ENCODE measurements at places on chromosomes 3 and 15.

GRCh38 chr3:36269274-36269673 lies 111.0 kb upstream of the STAC start:
- H3K27ac ChIP-seq = no peak overlapping the region
- no peaks in the 10 kb centered on the region for H3K36me3 ChIP-seq
- H3K4me3 ChIP-seq = no peak overlapping the region
- H3K4me1 ChIP-seq = no peaks in the 10 kb centered on the region
- DNase-seq = no peak

- no peaks in the 10 kb centered on the region for H3K27me3 ChIP-seq
- peaks cover 12% of the 10 kb centered on the region for H3K4me1 ChIP-seq
- H3K4me3 ChIP-seq = no peak overlapping the region
- no peak overlapping the region for H3K27ac ChIP-seq
- peaks cover 44% of the 10 kb centered on the region for H3K36me3 ChIP-seq
Measured at GRCh38 chr3:78629544-78629943, 1138.3 kb downstream of the ROBO1 start.

- H3K4me3 ChIP-seq = no peak overlapping the region
Measured at GRCh38 chr3:172560586-172560985, 37.4 kb upstream of the TNFSF10 start.

DNA sequence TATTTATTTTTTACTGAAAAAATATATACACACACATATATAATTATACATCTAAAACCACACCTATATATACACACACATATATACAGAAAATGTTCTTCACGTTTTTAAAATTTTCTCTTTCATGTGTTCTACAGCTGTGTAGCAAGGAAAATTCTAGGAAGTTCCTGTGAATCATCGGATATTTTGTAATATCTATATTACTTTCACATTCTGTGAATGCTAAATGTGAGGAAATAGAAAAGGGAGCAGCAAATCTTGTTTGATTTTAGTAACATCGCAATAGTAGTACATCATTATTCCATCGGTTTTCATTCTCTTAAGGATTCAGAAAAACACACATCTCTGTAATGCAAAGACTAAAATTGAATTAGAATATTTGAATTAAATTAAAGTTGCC lies 836.8 kb upstream of the NECTIN3 start:
- no peak overlapping the region for H3K4me3 ChIP-seq
- no peak for DNase-seq
- H3K27me3 ChIP-seq = peaks cover 3% of the 10 kb centered on the region
- H3K27ac ChIP-seq = no peak overlapping the region

- H3K36me3 ChIP-seq = no peaks in the 10 kb centered on the region
- peaks cover 5% of the 10 kb centered on the region for H3K27me3 ChIP-seq
- DNase-seq = no peak
- no peak overlapping the region for H3K4me3 ChIP-seq
Measured at GRCh38 chr3:159380891-159381290, 579.0 kb downstream of the MFSD1 start.

All from nephron progenitor cell (in vitro differentiated cells).